ENCODE measurements at places on chromosomes 11 and 22. TPM values are rescaled to one million over a fixed set of nuclear protein-coding genes. Genes with fewer than 3 reads are reported as not detected.

PNPLA3 gene
- total RNA-seq = 17.5 TPM

TKFC gene
- total RNA-seq = 59.0 TPM

AIFM3 gene
- 1.9 TPM for total RNA-seq

SYNGR1 gene
- total RNA-seq = 13.2 TPM

MAJIN gene
- not detected for total RNA-seq

IGLL1 gene
- total RNA-seq = not detected

MS4A6E gene
- not detected for total RNA-seq

OR5B21 gene
- total RNA-seq = not detected

ZNF74 gene
- 34.3 TPM for total RNA-seq

OR2AG1 gene
- not detected for total RNA-seq

ME3 gene
- total RNA-seq = 2.2 TPM

C11orf21 gene
- total RNA-seq = not detected

CYTH4 gene
- not detected for total RNA-seq

MMP10 gene
- 0.20 TPM for total RNA-seq

SAA4 gene
- total RNA-seq = not detected

FGF4 gene
- 0.59 TPM for total RNA-seq

ALX4 gene
- not detected for total RNA-seq

KCNJ5 gene
- 0.11 TPM for total RNA-seq

CASP1 gene
- total RNA-seq = not detected

EXPH5 gene
- 3.1 TPM for total RNA-seq

All from H9 (cell line).